ENCODE measurements at places on chromosomes 12 and 14. TPM values are rescaled to one million over a fixed set of nuclear protein-coding genes. Genes with fewer than 3 reads are reported as not detected.

Gene AICDA
- total RNA-seq, result not detected

Gene MFAP5
- total RNA-seq, result 1.7 TPM

Gene SRGAP1
- 9.7 TPM for total RNA-seq

DNA sequence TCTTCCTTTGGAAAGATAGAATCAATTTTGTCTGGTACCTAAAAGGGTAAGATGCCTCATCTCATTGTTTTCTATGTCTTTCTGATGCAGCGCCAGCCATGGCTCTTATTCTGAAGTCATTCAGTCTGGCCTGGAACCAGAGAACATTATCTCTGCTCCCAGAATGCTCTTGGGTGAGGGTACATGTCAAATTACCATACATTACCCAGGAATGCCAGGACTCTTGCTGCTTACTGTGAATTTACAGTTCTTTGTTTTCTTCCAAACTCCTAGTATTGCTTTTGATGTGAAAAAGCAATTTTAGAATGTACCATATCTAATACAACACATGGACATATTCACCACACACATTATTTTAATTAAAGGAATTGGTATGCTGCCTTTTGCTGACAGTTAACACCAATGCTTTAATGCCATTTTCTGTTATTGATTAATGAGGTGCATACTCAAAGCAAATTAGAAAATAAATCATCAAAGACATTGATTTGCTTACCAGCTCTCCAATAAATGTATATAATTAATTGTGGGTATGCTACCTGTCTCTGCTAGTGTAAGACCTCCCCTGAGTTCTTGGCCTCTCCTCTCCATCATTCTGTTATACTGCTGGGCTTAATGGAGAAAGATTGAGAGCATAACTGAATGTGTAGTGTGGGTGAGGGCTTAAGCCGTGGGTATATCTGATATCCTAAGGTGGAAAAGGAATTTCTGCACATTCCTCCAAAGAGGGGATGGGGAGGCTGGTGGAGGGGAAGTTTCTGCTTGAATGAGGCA is 337.7 kb downstream of the C12orf75 start:
- no peaks in the 10 kb centered on the region for H3K27me3 ChIP-seq
- H3K4me1 ChIP-seq, result no peaks in the 10 kb centered on the region
- H3K27ac ChIP-seq, result no peak overlapping the region
- H3K4me3 ChIP-seq, result no peak overlapping the region
- H3K36me3 ChIP-seq, result no peaks in the 10 kb centered on the region
- DNase-seq, result no peak

DNA sequence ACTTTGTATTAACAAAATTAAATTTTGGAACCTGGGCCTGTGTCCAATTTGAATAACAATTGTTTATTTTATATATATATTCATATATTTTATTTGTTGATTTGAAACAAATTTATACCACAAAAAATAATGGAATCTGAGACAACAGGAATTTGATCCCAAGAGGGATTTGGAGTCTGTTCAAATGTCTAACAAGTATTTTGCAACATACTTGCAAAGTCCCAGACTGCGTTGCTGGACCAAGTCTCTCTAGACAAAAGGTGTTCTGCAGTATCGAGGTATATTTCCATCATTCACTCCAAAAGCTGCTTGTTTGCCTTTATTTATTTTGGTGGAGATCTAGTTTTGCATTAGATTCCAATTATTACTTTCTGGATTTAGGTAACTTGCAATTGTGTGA is 68.7 kb upstream of the PTPRR start:
- H3K4me1 ChIP-seq, result peaks cover 4% of the 10 kb centered on the region
- no peaks in the 10 kb centered on the region for H3K36me3 ChIP-seq
- H3K27me3 ChIP-seq, result no peaks in the 10 kb centered on the region
- no peak overlapping the region for H3K4me3 ChIP-seq

GRCh38 chr14:60744566-60744965 is 10.0 kb downstream of the MNAT1 start:
- H3K4me1 ChIP-seq, result no peaks in the 10 kb centered on the region
- H3K4me3 ChIP-seq, result no peak overlapping the region
- DNase-seq, result no peak
- H3K36me3 ChIP-seq, result no peaks in the 10 kb centered on the region

GRCh38 chr14:104786091-104786586 is 9.4 kb downstream of the AKT1 start:
- H3K4me1 ChIP-seq, result no peaks in the 10 kb centered on the region
- H3K4me3 ChIP-seq, result no peak overlapping the region
- no peak overlapping the region for H3K27ac ChIP-seq
- H3K27me3 ChIP-seq, result no peaks in the 10 kb centered on the region

DNA sequence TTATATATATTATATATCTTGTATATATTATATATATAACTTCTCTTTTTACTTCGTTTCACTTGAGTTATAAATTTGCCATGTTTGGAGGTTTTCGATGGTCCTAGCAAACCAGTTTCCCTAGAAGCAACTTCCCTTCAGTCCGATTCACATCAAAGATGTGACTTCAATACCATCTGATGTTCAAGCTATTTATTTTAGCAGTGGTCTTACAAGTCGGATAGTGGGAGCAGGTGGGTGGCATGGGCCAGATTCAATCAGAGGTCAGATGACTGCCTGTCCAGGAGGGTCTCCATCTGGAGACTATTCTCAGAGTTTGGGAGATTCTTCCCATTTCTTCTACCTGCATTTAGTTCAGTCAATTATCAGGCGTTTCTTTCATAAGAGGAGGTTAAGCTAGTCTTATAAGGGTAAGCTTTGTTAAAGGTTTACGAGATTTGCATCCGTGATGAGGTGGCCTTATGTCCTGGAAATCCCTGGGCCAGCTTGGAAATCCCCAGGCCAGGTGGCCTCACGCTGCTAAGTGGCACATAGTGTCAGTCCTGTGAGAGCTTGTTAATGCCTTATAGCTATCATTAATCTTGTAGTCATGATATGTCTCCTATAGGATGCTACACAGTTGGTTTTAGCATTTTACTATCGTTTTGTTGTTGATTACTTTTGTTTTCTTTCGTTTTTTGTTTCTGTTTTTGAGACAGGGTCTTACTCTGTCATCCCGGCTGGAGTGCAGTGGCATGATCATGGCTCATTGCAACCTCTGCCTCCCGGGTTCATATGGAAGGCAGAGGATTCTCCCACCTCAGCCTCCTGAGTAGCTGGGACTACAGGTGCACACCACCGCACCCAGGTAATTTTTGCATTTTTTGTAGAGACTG is 145.8 kb downstream of the BICD1 start:
- no peaks in the 10 kb centered on the region for H3K36me3 ChIP-seq
- H3K27me3 ChIP-seq, result no peaks in the 10 kb centered on the region
- no peak for DNase-seq

- H3K4me3 ChIP-seq, result no peak overlapping the region
- no peaks in the 10 kb centered on the region for H3K27me3 ChIP-seq
- no peak for DNase-seq
- no peaks in the 10 kb centered on the region for H3K36me3 ChIP-seq
- H3K4me1 ChIP-seq, result no peaks in the 10 kb centered on the region
Observed at GRCh38 chr12:63752283-63752682, 27.4 kb upstream of the RXYLT1 start.

DNA sequence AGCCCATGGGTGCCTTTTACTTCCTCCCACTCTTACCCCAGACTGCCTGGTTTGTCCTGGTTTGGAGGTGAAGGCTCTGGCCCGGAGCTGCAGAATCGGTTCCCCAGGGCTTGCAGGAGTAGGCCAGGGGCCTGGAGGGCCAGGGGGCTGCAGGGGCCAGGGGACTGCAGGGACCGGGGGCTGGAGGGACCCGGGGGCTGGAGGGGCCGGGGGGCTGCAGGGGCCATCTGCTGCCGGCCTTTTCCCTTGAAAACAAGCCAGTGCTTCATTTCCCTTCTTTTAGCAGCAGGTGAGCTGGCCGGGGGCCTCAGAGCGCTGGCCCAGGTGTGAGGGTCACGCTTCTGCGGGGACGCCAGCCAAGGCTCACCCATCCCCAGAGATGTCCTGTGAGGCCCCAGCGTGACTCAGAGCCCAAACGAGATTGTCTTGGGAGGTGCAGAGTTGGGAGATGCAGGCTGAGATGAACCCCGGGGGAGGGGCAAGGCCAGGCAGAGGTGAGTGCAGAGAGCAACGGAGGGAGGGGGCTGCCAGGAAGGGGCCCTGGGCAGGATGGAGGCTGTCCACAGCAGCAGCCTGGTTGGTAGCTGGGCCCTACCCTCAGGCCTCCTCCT is 154.9 kb downstream of the KIF26A start:
- DNase-seq, result no peak
- peaks cover 44% of the 10 kb centered on the region for H3K4me1 ChIP-seq
- no peaks in the 10 kb centered on the region for H3K27me3 ChIP-seq
- no peaks in the 10 kb centered on the region for H3K36me3 ChIP-seq

DNA sequence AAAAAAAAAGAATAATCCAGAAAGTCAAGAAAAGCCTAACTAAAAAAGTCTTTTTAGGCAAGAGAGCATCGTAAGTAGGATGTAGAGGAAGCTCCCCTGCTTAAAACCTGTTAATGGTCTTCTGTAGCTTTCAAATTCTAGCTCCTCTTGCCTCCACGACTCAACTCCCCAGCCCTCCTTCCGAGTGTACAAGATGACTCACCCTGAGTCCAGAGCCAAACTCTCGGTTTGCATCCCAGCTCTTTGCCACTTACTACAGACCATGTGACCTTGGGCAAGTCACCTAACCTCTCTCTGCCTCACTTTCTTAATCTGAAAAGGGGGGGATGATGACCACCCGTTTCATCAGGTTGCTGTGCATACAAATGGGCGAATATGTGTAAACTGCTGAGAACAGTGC is 460.4 kb downstream of the DPF3 start:
- H3K4me3 ChIP-seq, result no peak overlapping the region
- no peaks in the 10 kb centered on the region for H3K36me3 ChIP-seq
- H3K4me1 ChIP-seq, result no peaks in the 10 kb centered on the region
- no peak overlapping the region for H3K27ac ChIP-seq
- DNase-seq, result no peak
- no peaks in the 10 kb centered on the region for H3K27me3 ChIP-seq

- no peak overlapping the region for H3K4me3 ChIP-seq
- no peak overlapping the region for H3K27ac ChIP-seq
- no peaks in the 10 kb centered on the region for H3K4me1 ChIP-seq
- no peak for DNase-seq
- no peaks in the 10 kb centered on the region for H3K27me3 ChIP-seq
- no peaks in the 10 kb centered on the region for H3K36me3 ChIP-seq
Observed at GRCh38 chr14:31357279-31357678, 63.1 kb downstream of the HEATR5A start.

DNA sequence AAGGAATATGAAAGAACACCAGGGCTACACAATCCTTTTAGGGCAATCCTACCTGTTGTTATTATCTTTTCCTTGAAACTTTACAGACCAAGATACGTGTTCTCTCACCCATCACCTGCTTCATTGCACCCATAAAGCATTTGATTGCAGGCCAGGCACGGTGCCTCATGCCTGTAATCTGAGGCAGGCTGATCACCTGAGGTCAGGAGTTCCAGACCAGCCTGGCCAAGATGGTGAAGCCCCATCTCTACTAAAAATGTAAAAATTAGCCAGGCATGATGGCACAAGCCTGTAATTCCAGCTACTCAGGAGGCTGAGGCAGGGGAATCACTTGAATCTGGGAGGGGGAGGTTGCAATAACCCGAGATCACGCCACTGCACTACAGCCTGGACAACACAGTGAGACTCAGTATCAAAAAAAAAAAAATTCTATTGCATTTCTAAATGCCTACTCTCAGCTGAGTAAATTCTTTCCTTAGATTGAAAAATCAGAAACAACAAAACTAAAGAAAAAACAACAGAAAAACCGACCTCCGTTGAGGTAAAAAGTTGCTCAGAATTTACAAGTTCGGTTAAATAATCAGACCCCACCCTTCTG is 183.7 kb upstream of the TMEM132C start:
- H3K36me3 ChIP-seq, result no peaks in the 10 kb centered on the region
- no peaks in the 10 kb centered on the region for H3K4me1 ChIP-seq
- DNase-seq, result no peak
- no peaks in the 10 kb centered on the region for H3K27me3 ChIP-seq

Measured in A673 (cell line).